ENCODE measurements at places on chromosomes 2 and 18.

DNA sequence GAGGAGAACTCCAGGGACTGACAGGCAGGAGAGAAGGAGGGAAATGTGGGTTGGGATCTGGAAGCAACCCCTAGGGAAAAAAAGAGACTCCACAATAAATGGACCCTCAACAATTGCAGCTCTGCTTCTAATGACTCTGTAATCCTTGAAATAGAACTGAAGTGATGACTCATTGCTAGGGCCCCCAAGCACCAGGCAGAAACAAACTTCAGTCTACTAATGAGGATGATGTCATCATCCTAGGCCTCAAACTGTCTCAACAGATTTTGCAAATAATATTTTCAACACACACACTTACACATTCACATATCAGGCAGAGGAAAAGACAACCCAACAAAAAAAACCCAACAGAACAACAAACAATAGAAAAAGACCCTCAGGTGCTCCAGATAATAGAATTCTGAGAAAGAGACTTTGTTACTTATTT lies 143.3 kb downstream of the HDAC4 start:
- DNase-seq = peak; percentile 88

DNA sequence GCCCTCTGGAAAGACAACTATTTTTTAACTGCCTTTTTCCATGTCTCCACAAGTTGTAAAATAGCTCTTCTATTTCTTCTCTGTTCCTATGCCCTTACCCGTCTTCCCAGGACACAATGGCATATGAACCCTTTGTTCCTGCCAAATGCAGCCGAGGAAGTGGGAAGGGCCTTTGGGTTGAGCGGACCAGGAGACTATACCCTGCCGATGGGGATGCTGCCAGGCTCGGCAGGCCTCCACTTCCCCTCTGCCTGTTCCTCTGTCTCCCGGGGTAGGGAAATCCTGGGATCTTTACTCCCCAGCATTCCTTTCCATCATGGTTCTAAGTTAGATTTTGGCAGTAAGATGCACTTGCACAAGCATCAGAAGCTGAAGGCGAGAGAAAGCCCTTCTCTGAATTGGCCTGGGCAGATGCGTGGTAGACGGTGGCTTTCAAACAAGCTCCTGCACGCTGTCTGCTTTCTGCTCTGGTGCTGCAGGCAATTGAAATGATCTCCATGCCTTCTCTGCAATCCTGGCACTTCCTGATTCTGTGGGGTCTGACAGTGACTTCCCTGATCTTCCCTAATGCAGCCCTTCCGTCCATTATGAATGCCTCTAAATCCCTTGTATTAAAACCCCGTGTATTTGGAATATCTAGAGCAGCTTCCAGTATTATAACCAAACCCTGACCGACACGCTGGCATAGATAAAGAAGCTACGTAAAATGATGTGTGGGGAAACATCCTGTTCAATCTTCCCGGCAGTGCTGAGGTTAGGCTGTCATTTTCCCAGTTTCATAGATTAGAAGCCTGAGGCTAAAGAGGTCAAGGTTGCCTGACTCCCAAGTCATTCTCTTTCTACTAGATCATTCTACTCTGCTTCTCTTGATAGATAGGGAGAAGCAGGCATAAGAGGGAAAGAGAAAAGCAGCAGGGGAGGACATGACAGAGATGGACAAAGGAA lies 69.8 kb downstream of the MCFD2 start:
- no peak for DNase-seq

DNA sequence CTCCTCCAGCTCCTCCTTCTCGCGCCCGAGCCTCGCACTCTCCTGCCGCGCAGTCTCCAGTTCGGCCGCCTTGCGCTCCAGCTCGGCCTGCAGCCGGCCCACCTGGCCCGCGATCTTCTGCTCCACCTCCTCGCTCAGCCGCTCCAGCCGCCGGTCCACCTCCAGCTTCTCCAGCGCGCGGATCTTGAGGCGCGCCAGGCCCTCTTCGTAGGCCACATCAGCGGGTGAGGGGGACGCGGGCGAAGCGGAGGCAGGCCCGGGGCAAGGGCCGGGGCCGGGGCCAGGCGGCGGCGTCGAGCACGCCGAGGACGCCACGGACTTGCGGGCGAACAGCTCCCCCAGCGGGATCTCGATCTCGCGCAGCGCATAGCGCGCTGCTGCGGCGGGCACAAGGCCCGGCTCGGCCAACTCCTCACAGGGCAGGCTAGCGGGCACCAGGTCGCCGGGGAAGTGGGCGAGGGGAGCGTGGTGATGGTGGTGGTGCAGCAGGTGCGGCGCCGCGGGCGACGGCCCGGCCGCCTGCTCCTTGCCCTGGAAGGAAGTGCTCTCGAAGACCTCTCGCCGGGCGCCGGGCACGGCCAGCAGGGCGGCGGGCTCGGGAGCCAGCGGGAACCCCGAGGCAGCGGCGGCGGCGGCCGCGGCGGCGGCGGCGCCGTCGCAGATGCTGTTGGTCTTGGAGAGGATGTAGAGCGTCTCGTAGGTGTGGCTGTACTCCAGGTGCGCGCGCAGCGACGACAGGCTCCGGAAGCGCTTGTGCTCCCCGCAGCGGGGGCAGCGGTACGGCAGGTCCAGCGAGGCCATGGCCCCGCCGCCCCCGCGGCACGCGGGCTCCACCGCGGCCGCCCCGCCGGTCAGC lies 15.2 kb downstream of the FBXO41 start:
- peak; percentile 17 for DNase-seq

DNA sequence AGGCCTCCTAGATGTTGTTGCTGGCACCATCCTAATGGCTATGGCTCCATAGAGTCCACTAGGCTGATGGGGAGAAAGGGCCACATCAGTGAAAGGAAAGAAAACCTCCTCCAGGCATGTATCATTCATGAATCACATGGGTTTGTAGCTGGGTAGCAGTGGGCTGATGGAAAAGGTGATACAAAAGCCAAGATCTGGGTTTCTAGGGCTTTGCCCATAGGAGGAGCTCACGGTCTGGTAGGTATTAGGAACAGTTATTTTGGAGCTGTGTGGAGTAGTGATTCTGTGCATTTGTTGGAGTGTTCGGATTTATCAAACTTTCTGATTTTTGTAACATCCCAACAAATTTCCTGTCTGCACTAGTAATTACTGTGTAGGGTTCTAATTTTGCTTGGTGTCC lies 259.2 kb downstream of the SLC4A3 start:
- no peak for DNase-seq

DNA sequence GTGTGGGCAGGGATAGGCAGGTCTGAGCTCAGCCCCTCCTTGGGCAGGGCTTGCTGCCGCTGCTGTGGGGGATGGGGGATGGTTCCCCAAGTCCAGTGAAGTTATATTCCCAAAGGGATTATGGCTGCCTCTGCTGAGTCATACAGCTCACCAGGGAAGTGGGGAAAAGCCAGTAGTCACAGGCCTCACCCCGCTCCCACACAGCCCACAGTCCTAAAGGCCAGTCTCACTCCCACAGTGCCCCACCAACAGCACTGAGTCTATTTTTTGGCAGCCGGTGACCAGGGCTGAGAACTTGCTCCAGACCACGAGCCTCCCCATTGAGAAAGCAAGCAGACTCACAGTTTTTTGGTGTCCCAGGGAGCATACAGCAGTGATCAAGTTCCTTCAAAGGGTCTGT lies 173.3 kb downstream of the OSR1 start:
- DNase-seq = peak; percentile 55

DNA sequence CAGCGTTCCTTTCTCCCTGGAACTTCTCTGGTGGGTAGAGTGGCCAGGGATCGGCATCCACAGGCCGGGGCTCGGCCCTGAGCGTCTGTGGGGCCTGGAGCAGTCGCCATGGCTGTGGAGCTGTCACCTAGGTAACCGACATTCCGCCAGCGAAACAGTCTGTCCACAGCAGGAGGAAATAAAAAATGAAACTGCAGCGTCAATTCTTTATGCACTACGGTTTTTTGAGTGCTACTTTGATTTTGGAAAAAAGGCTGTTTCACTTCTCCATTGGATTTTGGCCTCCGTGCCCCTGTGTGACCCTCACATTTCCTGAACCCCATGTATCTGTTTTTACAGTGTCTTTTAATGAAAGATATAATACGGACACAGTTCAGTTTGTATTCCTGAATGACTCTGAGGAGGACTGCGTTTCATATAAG lies 163.4 kb downstream of the LDLRAD4 start:
- peak; percentile 66 for DNase-seq

GRCh38 chr18:77042583-77042982 lies 90.0 kb downstream of the MBP start:
- DNase-seq = no peak

DNA sequence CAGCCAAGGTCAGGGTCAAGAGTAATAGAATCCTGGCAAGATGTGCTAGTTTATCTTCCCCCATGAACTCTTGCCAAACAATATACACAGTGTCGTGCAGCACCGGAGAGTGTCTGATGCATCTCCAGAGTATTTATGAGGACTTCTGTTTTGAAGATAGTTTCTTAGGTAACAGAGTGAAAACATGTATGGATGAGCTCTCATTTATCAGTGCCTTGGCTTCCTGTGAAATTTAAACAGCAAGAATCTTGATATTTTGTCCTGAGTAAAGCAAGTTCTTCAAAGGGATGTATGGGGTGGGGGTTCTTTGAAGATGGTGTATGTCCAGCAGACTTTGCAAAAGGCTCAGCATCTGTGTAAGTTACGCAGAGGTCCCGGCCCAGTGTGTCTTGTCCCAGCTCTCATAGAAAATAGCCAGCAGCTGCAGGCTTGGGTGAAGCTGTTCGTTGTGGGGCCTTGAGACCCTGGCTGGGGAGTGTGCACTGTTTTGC lies 361.0 kb upstream of the NT5C1B start:
- DNase-seq = peak; percentile 42

DNA sequence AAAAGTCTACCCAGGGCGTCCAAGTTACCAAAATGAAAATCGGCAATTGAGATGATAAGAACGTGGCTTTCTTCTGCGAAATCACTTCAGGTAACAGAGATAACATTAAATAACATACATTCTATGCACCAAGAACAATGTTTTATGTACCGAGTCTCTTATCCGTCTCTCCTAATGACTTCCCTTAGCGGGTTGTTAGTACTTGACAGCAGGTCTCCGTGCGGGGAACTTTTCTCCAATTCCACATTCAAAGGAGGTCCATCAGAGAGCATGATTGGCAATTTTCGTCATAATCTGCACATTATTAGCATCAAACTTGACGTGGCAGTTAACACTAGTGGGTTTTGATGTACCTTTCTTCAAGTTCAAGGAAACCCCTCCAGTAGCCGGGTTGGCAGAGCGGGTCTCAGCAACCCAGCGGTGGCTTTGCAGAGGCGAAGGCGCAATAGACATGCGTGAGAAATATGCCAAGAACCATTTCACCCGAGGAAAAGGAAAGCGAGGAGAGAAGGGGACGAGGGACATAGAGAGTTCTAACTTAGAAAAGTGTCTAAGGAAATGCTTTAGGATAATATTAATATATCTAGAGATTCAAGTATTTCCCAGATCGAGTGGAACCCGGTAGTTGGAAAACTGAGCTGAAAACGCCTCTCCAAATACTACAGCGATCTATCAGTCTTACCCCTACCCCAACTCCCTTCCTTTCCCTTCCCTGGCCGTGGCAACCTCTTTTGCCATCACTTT lies 5.0 kb downstream of the EVX2 start:
- no peak for DNase-seq

DNA sequence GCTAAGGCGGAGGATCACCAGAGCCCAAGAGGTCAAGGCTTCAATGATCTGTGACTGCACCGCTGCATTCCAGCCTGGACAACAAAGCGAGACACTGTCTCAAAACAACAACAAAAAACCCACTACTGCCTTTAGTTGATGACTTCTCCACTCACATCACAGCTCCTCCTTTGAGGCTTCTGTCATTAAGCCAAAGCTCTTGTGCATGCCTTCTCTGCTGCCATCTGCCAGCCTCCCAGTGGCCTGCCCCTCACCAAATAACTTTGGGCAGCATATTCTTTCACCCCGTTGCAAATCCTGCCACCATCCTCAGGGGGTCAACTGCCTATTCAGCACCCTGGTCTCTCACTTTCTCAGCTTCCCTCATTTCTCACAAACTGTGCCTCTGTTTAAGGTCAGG lies 27.5 kb downstream of the OSBPL1A start:
- no peak for DNase-seq

DNA sequence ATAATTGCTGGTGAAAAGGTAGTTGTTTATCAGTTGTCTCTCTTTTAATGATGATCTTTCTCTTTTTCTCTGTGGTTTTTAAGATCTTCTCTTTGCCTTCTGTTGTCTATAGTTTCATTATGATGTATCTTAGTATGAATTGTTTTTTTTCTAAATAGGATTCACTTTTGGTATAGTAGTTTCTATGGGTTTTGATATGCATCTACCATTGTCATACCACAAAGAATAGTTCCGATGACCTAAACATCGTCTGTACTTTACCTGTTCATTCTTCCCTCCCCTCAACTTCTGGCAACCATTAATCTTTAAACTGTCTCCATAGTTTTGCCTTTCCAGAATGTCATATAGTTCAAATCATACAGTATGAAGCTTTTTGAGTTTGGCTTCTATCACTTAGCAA lies 19.6 kb downstream of the RDH14 start:
- DNase-seq = no peak

GRCh38 chr2:227939271-227940027 lies 68.0 kb downstream of the DAW1 start:
- peak; percentile 1 for DNase-seq

DNA sequence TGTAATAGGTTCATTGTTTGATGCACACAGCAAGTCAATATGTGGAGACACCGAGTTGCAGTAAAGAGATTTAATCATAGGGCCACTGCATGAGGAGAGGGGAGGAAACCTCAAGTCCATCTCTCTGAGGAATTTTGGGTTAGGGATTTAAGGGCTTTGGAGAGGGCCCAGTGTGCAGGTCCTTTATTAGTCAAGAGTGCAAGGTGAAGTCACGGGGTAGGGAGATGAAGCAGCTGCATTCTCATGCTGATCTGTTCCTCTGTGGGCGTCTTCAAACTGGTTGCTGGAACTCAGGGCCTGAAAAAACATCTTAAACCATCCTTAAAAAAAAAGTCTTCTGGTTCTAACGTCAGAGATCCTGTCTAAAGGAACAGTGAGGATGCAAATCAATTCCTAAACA lies 131.6 kb downstream of the NXPH2 start:
- DNase-seq = no peak

GRCh38 chr18:58222432-58223125 lies 178.6 kb downstream of the NEDD4L start:
- peak; percentile 41 for DNase-seq

GRCh38 chr2:169768262-169768995 lies 30.2 kb upstream of the SSB start:
- DNase-seq = no peak

GRCh38 chr2:222604749-222605515 lies 51.0 kb downstream of the FARSB start:
- DNase-seq = no peak

DNA sequence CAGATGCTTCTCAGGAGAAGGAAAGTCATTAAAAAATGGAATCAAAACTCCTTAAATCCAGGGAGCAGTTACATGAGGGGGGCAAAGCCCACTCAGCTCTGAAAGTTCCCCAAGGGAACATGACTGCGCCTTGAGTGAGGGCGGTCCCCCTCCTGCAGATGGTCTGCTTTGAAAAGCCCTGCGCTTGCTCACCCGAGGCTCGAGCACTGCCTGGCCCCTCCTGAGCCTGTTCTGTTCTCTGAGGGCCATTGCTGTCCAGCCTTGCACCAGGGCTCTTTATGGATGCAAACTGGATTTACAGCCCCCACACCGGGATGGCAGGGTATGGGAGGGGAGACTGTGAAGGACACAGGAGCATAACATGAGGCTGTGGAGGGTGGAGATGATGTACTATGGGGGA lies 37.8 kb upstream of the DNMT3A start:
- DNase-seq = no peak
